ENCODE measurements at places on chromosomes 16 and 17.

DNA sequence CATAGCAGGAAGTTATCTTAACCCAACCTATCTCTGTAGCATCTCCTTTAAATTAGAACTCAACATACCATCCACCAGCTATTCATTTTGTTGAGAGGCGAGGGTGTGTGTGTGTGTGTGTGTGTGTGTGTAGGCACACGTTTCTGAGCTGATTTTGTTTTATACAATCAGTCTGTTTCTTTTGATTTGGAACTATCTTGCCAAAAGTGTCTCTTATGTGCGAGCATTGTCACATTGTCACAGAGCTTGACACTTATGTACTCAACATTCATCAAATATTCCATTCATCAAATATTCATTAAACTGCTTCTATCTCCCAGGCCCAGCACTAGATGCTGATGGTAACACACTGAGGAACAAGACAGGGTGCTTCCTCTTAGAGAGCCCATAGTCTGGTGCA is 180.4 kb downstream of the HAPSTR1 start:
- no peak for DNase-seq

DNA sequence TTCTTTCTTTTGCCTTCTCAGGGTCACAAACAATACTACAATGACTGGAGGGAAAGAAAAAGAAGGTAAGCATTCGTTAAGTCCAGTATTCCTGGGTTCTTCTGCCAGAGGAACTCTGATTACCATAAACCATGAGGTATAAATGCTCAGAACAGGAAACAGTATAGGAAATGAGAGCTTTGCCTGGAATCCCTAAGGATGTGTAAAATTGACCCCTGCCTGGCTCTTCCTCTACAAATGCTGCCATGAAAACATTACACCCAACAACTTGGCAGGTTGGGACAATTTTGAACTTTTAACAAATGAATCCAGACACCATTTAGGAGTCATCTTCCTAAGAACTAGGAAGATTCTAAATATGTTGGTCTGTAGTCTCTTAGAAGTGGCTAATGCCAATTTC is 173.8 kb downstream of the CDH11 start:
- DNase-seq: no peak

DNA sequence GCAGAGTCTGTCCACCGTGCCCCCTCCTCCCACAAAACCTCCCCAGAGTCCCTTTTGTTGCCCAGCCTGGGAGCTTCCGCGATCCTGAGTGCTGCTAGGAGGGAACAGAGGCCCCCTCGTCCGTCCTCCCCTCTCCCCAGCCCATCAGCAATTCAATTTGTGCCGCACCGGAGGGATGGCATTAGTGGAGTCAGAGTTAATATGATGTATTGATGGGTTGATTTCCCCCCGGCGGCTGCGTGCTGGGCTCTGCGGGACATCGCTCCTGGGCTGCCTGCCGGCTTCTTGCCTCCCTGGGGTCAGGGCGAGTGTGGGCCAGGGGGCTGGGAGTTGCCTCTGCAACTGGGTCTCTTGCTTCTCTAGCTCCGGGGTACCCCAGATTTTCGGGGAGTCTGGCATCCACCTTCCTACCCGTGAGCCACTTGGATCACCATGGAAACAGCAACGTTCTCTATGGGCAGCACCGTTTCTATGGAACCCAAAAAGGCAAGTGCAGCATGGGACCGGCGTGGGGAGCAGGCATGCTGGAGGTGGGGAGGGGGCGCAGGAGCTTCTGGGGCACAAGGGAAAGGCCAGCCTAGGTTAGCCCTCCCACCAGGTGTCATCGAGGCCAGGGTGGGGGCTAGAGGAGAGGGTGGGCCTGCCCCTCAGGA is 42.9 kb downstream of the BAHCC1 start:
- no peak for DNase-seq

GRCh38 chr17:42708588-42708987 is 26.3 kb downstream of the CNTNAP1 start:
- no peak for DNase-seq

GRCh38 chr16:82629441-82630027 is 2.8 kb downstream of the CDH13 start:
- DNase-seq: peak; percentile 83

GRCh38 chr17:29571486-29571882 is 3.0 kb downstream of the TP53I13 start:
- DNase-seq: no peak

DNA sequence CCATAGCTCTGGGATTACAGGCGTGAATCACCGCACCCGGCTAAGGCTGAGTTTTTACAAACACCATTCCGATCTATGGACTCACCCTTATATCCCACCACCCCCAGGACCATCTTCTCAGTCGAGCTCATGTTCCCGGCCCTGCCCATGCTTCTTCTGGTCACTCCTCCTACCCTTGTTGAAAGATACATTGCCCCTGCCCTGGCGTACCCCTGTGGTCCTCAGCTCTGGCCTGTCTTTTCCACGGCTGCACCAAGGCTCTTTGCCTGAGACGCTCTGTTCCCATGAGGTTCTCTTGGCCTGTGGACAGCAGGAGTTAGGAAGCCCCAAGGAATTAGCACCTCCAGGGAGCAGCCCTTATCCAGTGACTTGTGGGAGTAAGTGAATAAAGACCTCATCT is 379.4 kb upstream of the TNRC6C start:
- no peak for DNase-seq

GRCh38 chr16:23594186-23594585 is 1.9 kb downstream of the NDUFAB1 start:
- no peak for DNase-seq

- DNase-seq: no peak
Measured at GRCh38 chr17:46878055-46878454, 26.7 kb downstream of the WNT9B start.

DNA sequence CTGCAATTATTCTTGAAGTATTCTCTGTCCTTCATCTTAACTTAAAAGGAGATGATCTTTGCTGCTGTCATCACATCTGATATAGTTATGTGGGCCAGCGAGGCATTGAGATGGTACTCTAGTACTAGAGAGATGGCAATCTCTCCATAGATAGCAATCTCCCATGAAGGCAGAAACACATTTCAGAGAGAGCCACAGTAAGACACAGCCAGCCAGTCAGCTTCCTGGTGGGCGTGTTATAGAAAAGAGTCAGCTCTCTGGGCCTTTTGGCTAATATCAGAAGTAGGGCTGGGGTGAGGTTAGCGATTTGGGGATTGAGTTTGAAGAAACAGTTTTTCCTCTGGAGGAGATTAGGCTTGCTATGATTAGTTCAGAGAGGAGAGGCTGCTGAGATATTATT is 22.6 kb upstream of the EFCAB13 start:
- DNase-seq: no peak

GRCh38 chr16:56263711-56264608 is 72.7 kb downstream of the GNAO1 start:
- DNase-seq: no peak

GRCh38 chr16:3007957-3008689 is 4.6 kb upstream of the CLDN9 start:
- no peak for DNase-seq

GRCh38 chr16:10625595-10626357 is 45.4 kb upstream of the EMP2 start:
- DNase-seq: peak; percentile 32

DNA sequence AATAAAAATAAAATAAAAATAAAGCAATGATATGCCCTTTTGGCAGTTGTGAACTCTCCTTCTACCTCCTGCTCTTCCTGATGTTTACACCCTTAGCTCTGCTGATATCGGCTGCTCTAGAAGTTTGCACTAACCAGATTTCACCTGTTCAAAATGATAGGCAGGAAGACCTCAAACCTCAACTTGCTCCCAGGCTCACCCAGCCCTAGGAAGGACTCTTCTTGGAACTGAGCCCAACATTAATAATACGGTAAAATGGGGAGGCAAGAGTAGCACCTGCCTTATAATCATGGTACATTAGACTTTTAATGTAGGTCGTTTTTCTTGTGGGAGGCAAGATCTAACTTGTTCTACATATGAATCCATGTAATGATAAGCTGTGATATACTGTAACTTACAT is 61.2 kb upstream of the MED13 start:
- no peak for DNase-seq

DNA sequence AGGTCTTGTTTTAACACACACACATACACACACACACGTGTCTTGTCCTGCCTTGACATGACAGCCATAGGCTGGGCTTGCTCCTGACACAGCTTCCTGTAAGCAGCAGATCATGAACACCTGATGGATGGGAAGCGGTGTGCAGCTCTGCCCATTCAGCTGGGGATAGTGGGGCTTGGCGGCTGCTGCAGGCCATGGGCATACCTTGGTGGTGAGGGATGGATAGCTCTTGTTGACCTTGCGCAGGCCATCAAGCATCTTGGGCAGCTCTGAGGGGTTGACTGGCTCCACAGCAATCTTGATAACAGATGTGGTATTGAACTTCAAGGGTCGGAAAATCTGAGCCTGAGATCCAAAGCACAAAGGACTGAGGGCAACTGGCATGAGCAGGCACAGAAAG is 12.0 kb downstream of the HIGD1B start:
- DNase-seq: no peak

GRCh38 chr17:41308251-41308917 is 725 bp downstream of the KRTAP16-1 start:
- DNase-seq: no peak

Measured in cardiac fibroblast (primary cell).